ENCODE measurements at places on chromosomes 16 and 17.

GRCh38 chr17:4160294-4160859 lies 17.4 kb downstream of the CYB5D2 start:
- H3K27ac ChIP-seq = no peak overlapping the region
- no peaks in the 10 kb centered on the region for H3K4me1 ChIP-seq
- no peaks in the 10 kb centered on the region for H3K27me3 ChIP-seq

- H3K27ac ChIP-seq = no peak overlapping the region
- H3K4me3 ChIP-seq = no peak overlapping the region
- H3K36me3 ChIP-seq = peaks cover 6% of the 10 kb centered on the region
- H3K4me1 ChIP-seq = no peaks in the 10 kb centered on the region
Observed at GRCh38 chr16:53266156-53266555, 168.1 kb upstream of the RBL2 start.

DNA sequence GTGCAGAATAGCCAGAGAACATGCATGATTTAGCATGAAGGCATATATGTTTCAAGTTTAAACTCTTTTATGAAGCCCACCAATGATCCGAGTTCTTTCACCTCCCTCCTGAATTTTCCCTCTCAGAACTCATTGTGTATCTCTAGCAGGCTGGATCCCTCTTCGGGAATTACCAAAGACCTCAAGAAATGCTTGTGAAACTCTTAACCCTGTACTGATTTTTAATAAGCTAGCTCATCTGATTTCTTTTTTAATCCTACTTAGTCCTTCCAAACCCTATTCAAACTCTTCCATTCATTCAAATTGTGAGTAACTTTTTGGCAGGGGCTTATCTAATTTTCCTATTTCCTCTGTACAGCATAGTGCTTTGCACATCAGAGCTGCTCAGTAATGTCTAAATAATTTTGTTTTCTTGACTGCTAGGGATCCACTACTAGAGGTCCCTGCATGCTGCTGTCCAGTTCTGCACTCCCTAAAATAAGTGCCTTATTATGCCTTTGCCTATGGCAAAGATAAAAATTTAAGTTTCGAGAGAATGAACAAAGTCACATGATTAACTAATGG lies 723.8 kb downstream of the CDH11 start:
- H3K27me3 ChIP-seq = no peaks in the 10 kb centered on the region
- no peak overlapping the region for H3K27ac ChIP-seq
- no peaks in the 10 kb centered on the region for H3K4me1 ChIP-seq
- no peaks in the 10 kb centered on the region for H3K36me3 ChIP-seq
- DNase-seq = no peak

- H3K36me3 ChIP-seq = peaks cover 15% of the 10 kb centered on the region
- no peaks in the 10 kb centered on the region for H3K27me3 ChIP-seq
- DNase-seq = no peak
- H3K4me1 ChIP-seq = peaks cover 18% of the 10 kb centered on the region
- H3K27ac ChIP-seq = no peak overlapping the region
- no peak overlapping the region for H3K4me3 ChIP-seq
Observed at GRCh38 chr16:75578212-75578611, 12.0 kb downstream of the GABARAPL2 start.

GRCh38 chr16:84423416-84423837 lies 55.1 kb downstream of the ATP2C2 start:
- H3K27me3 ChIP-seq = peaks cover 10% of the 10 kb centered on the region
- H3K27ac ChIP-seq = no peak overlapping the region
- H3K4me1 ChIP-seq = peaks cover 3% of the 10 kb centered on the region
- no peak overlapping the region for H3K4me3 ChIP-seq
- DNase-seq = no peak

DNA sequence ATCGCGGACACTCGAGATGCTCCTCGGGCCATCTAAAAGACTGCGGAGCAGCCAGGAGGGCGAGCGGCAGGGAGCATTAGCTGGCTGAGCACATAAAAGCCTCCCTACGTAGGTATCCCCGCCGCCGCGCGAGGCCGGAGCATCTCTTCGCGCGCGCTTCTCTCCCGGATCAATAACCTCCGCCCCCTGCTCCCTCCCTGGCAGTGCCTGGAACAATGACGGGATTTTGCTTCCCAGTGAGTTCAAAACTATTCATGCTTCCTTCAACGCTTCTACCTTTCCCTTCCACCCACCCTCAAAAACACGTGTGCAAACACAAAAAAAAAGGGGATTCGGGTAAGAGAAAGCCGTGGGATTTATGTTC lies 984 bp downstream of the CENPV start:
- H3K27me3 ChIP-seq = no peaks in the 10 kb centered on the region
- H3K27ac ChIP-seq = peak overlapping the region; percentile 93
- DNase-seq = peak; percentile 58
- peaks cover 15% of the 10 kb centered on the region for H3K36me3 ChIP-seq

DNA sequence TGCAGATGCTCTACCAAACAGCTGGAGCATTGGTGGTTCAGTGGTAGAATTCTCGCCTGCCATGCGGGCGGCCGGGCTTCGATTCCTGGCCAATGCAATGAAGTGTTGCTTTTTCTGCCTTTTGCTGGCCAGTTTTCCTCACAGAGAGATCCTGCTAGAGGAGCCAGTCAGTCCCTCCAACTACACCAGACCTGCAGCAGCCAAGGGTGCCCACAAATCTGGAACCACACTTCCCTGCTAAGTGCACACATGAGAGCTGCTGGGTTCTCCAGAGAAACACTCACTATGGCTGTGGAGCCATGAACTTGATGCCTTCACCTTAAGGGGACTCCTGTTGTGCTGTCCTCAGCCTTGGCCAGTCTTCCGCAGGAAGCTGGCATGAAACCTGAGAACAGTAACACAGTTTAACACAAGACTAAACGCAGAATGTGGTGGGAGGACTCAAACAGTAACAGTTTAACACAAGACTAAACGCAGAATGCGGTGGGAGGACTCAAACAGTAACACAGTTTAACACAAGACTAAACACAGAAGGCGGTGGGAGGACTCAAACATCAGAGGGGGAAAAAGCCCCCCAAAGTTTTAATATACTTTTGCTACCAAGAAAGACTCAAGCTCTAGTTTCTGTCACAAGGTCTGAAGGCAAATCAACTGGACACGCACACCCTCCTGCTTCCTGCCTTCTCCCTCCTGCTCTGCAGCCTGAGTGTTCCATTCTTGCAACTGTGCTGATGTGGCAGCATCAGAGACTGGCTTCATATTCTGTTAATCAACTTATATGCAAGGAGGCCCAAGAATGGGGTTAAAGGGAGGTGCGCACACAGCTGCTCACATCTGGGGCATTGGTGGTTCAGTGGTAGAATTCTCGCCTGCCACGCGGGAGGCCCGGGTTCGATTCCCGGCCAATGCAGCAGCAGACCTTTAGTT lies 12.0 kb downstream of the VAC14 start:
- peaks cover 13% of the 10 kb centered on the region for H3K4me1 ChIP-seq
- H3K4me3 ChIP-seq = no peak overlapping the region
- no peaks in the 10 kb centered on the region for H3K27me3 ChIP-seq
- no peak for DNase-seq
- no peak overlapping the region for H3K27ac ChIP-seq

- no peaks in the 10 kb centered on the region for H3K36me3 ChIP-seq
- no peaks in the 10 kb centered on the region for H3K27me3 ChIP-seq
- no peak overlapping the region for H3K27ac ChIP-seq
Observed at GRCh38 chr16:79042886-79043285, 557.7 kb downstream of the MAF start.

GRCh38 chr16:3023415-3023668 lies 400 bp downstream of the HCFC1R1 start:
- H3K36me3 ChIP-seq = peaks cover 8% of the 10 kb centered on the region
- DNase-seq = no peak
- H3K4me1 ChIP-seq = peaks cover 40% of the 10 kb centered on the region
- H3K27me3 ChIP-seq = peaks cover 11% of the 10 kb centered on the region
- peak overlapping the region; percentile 98 for H3K27ac ChIP-seq

GRCh38 chr17:37318931-37319594 lies 56.7 kb upstream of the C17orf78 start:
- peaks cover 23% of the 10 kb centered on the region for H3K36me3 ChIP-seq
- no peaks in the 10 kb centered on the region for H3K27me3 ChIP-seq

- H3K4me3 ChIP-seq = no peak overlapping the region
- no peaks in the 10 kb centered on the region for H3K36me3 ChIP-seq
- no peaks in the 10 kb centered on the region for H3K4me1 ChIP-seq
- H3K27me3 ChIP-seq = no peaks in the 10 kb centered on the region
Observed at GRCh38 chr17:12537436-12537835, 128.3 kb upstream of the MYOCD start.

All from activated naive CD8-positive, alpha-beta T cell treated with anti-CD3 and anti-CD28 coated beads for 36 hours (primary cell).